Left cardiac atrium (tissue), 4 donors: ENCODE measurements at places on chromosomes 1 and 21. TPM values are rescaled to one million over a fixed set of nuclear protein-coding genes. Genes with fewer than 3 reads are reported as not detected.

GRCh38 chr1:229563701-229564100 is 5.2 kb upstream of the ABCB10 start:
- no peak for DNase-seq

- DNase-seq: no peak
Observed at GRCh38 chr21:38591218-38591537, 92.9 kb upstream of the ERG start.

DNA sequence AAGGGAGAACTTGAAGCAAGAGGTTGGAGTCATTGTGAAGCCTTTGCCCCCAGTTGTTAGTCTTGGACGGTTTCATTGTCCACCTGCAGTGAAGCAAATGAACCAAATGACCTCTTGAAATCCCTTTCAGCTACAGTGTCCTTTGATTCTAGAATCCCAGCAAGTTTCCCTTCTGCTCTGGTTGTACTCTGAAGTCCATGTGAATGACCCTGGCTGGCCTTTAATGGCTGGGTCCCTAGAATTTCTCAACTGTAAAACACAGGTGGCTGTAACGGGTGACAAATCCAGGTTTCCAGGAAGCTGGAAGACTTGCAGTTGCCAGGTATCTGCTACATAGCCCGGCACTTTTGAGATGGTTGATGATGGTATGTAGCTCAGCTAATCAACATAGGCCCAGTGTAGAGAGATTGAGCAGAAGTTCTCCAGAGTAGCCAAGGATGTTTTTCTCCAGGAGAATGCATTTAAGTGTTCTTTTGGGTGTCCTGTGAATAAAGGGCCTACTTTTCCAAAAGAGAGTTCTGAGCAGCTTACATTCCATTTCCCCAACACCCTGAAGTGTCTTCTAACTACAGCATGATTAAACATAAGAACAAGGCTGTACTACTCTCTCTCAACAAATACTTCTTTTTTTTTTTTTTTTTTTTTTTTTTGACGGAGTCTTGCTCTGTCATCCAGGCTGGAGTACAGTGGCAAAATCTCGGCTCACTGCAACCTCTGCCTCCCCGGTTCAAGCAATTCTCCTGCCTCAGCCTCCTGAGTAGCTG is 17.6 kb upstream of the SLC30A1 start:
- no peak for DNase-seq

DNA sequence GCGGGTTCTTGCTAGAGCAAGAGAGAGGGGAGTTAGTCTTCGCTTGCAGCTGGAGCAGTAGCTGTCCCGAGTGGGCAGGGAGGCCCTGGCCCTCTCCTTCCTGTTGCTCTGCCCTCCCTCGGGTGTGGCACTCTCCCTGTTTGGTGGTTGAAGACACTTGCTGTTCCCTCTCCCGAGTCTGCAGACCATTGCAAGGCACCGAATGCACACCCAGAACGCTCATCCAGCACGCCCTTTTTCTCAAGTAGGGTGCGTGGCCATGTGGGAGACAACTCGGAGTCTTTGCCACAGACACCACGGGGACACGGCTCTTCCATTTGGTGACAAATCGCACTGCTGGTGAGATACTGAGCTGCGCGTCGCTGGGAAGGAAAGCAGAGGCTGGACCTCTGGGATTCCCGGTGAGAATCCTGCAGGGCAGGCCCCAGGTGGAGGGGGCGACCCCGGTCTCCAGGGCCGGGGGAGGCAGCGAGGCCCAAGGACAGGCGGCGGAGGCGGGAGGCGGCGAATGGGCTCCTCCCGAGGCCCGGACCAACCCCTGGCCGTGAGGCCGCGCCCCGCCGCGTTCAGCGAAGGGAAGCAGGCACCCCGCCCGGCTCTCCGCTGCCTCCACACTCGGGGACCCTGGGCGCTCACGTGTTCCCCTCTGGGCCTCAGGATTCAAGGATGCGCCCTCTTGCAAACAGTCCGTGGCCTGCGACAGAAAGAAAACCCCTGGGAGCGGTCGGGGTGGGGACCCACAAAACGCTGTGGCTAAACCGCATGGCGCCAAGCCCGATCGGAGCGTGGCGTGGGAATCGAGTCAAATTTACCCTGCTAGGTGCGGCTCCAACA is 10.4 kb upstream of the TMEM200B start:
- DNase-seq: no peak

Gene LRRC71
- total RNA-seq: not detected

DNA sequence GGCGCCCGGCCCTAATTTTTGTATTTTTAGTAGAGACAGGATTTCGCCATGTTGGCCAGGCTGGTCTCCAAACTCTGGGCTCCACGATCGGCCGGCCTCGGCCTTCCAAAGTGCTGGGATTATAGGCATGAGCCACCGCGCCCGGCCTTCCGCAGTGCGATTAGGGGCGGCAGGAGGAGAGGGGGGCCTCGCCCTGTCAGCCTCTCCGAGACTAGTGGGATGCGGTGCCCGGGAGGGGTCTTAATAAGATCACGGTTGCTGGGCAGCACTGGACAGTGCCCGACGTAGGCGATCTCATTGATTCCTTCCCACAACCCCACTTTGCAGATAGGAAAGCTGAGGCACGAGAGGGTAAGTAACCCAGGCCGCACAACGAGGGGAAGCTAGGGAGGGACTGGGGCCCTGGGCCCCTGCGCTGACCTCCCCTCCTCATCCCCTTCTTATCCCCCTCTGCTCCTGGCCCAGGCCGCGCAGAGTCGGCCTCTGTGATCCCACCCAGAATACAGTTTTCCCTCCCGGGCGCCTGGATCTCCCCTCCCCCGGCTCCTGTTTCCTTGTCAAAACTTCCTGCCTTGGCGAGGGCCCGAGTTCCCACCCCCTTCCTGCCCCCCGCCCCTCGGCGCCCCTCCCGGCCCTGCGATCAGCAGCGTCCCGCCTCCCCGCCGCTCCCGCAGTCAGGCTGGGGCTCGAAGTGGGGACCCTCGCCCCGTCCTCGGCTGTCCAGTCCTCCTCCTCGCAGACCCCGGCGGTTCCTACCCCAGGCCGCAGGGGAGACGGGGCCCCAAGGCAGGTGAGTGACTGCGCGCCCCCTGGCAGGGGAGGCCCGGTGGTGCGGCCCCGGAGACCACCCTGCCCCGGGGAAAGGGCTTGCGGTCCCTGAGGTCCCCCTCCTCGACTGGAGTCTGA is at the start of gene PEAR1:
TSS of gene PEAR1 (plus strand) at position 671 of the 906 bp plus-strand sequence. CDS start 10,209 bp downstream, outside the sequence.
- peak; percentile 79 for DNase-seq

DNA sequence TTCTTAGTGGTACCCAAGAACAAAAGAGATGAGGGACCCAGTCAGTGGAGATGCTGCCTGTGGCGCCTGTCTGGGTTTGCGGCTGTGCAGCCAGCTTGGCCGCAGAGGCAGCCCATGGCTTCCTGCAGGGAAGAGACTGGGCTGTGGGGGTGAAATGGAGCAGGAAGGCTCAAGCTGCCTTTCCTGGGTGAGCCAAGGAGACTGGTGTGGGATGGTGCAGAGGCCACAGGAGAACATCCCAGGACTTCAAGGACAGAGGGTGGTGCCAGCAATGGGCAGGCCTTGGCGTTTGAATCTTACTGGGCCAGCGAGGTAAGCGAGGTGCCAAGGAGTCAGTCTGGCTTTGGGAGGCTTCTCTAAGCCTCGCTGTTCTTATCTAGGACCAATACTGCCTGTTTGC is 26.4 kb downstream of the KCNA10 start:
- no peak for DNase-seq

GRCh38 chr1:94535095-94535494 is 6.5 kb downstream of the F3 start:
- no peak for DNase-seq

Gene PTPN7
- 1.3 TPM for total RNA-seq

Gene EFNA1
- 33.3 TPM for total RNA-seq

Gene ZYG11A
- total RNA-seq: not detected
